ENCODE measurements at places on chromosomes 5 and 9.

- DNase-seq, result no peak
These were observed 22.3 kb upstream of the SNAPC3 start for GRCh38 chr9:15400281-15400941.

- no peak for DNase-seq
These were observed 403.1 kb upstream of the WWC1 start for GRCh38 chr5:167888393-167888792.

GRCh38 chr9:120909904-120910303 lies 16.7 kb downstream of the TRAF1 start:
- DNase-seq, result no peak

DNA sequence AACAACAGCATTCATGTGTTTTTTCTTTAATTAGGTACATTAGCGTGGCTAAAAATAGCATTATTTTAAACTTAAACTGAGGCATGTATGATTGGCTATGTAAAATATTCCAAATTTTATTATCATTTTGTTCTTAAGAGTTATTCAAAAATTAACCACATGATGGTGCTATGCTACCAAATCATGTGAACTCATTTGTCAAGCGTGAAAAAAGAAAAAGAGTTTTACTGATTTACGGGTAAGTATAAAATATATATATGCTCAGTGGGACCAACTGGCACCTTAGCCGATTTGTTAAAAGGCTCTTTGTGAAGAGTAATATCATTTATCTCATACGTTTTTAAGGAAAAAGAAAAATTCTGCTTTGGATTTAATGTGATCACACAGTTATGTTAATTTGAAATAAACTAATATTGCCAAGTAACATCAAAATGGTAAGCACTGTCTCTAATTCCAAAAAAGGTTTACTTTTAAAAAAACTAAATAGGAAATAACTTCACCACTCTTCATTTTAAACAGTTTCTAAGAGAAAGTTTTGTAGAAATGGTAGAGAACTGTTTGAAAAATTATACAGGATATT lies 1042.3 kb downstream of the CDH12 start:
- peak; percentile 62 for DNase-seq

DNA sequence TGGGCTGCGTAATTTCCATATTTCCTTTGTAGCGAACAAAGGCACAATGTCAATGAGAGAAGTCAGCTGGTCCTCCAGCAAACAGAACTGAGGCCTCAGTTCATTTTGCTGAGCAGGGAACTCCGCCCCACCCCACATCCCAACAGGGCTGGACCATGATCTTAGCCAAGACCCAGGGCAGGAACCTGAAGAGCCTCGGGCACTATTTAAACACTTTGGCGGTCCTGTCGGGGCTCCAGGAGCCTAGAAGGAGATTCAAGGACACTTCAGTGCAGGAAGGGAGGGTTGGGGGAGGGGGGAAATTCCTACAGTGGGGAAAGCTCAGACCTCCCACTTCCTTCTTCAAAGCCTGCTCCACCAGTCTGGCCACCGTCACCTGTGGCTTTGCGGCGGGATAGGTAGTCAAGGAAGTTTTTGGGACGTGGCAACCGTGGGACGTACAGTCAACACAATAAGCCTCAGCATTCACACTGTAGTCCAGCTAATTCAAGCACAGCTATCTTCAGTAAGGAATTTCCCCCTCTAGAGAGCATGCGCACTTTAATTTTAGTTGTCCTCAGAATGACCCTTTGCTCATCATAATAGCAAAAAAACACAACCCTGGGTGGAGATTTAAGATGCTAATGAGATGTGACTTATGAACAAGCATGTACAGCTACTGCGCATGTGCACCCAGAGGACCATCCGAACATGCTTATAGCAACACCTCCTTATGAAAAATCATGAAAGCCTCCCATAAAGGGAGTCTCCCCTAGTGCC lies 30.9 kb downstream of the S1PR3 start:
- no peak for DNase-seq

DNA sequence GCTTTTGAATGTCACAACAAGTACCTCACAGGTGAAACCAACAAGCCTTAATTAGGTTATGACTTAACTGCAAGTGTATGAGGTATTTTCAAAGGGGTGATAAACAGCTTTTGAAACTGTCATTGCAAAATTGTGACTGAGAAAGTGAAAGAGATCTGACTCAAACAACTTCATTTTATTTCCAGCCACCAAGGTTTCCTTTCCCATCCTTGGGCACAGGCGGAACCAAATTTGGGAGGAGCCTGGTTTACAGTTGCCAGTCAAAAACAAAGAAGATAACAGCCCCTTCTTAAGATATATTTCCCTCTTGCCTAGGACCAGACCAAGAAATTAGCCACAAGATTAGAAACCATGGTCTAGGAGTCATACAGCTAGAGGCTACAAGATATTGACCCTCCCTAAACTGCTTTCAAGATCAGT lies 417.1 kb downstream of the CSNK1G3 start:
- no peak for DNase-seq

- DNase-seq, result no peak
These were observed 340.6 kb upstream of the IRX4 start for GRCh38 chr5:2223303-2223702.

DNA sequence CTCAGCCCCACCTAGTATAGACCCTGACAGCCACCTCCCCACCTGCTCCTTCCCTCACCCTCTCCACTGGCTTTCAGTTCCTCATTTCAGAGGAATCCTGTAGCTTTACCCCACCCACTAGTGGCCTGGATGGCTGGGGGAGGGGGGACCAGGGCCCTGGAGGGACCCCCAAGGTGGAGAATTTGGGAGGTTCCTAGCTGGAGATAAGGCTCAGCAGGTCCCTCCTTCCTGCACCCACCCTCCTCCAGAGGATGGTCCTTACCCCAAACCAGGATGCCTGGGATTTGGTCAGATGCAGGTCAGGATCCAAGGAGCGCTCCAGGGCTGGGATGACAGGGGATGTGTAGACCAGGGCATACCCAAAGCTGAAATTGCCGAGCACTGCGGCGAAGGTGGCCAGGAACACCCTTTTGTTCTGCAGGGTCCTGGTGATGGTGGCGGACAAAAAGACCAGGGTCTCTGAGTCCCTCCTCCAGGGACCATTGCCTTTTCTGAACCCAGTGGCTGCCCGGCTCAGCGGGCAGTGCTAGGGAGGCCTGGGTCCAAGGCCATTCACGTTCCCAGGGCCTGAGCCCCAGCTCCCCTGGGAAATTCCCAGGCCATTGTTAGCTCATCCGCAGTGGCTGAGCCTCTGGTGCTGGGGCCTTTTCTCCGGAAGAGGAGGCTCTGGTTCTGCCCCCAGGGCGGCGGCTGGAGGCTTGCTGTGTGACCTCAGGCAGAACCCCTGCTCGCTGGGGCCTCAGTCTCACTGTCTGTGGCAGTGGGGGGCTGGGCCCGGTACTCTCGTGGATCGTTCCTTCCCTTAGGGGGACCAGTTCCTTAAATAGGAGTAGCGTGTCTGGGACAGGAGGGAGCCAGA lies 678 bp downstream of the SLC2A6 start:
- DNase-seq, result no peak

- no peak for DNase-seq
These were observed 62.2 kb downstream of the OSTF1 start for GRCh38 chr9:75150512-75150911.

DNA sequence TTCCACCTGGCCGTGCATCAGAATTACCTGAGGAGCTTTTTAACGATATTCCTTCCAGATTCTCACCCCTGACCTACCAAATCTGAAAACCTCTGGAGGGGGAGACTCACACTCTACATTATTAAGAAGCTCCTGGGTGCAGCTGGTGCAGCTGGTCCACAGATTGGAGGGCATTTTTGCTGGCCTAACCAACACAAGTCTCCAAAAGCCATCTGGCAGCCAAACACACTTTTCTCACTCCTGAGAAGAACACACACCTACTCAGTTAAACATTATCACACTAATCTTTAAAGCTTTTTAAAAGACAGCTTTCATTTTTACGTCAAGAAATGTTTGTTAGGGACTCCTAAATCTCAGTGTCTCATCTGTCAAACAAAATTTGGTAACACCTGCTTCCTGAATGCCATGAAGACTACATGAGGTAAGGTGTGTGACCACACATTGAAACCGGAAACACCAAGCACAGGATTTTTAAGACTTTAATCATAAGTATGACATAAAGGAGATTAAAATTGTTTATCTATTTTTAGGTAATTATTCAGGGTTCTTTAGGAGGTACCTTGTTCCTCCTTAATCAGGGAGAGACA lies 14.2 kb upstream of the PTPN3 start:
- DNase-seq, result no peak

GRCh38 chr5:176727983-176728675 lies 80.8 kb downstream of the TSPAN17 start:
- no peak for DNase-seq

GRCh38 chr9:40913096-40913719 lies 215.3 kb downstream of the FOXD4L6 start:
- DNase-seq, result no peak

GRCh38 chr9:27432308-27432707 lies 91.8 kb upstream of the IFNK start:
- DNase-seq, result no peak

DNA sequence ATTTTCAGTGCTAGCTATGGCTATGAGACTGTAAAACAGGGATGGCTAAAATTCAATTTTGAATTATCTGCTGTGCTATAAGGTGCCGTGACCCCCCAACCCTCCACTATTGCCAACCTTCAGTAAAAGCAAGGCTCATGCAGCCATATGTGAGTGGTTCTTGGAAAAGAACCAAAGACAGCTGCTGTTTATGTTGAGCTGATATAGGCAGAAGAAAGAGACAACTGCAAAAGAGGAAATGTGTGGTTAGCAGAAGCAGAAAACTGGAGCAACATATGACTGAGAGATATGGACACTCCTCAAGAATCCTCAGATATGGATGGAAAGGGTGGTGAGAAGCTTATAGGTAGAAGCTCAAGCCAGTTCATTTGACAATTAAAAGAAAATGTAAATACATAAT lies 200.3 kb downstream of the TLE1 start:
- DNase-seq, result no peak

GRCh38 chr5:122718611-122719010 lies 56.3 kb upstream of the SNX2 start:
- no peak for DNase-seq

DNA sequence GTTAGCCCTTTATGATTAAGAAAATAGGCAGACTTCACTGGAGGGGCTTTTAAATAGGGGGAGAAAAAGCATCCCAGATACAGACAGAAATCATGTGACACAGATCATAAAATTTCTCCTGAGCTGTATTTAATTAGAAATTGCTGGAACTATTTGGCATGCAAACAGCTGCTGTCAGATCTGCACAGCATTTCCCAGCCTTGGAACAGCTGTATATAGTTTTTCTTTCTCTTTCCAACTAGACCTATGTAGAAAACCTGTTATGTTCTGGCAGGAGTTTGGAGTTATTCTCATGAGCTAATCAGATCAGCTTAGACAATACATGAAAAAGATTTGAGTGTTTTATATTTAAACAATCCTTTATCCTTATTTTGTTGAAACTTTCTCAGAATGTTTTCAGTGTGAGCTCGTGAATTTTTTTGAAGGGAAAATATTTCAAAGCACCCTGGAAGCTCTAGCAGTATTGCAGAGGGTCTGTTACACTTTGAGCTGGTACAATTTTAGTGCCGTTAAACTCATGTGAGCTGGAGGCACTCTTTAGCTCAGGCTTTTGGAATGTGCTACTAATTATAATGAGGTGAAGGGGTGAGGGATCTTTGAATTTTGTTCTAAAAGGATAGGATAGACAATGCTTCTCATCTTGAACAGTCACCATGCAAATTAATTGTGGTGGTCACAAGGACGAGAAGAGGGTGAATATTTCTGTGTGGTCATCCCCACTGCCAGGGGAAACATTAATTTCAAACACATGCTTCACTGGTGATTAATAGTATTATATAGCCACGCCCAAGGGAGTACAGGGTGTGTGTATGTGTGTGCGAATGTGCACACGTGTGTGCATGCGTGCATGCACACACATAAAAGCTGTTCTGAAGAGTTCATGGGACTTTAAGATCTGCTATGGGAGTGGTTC lies 239.4 kb upstream of the FBXL7 start:
- DNase-seq, result no peak

- no peak for DNase-seq
These were observed 205.7 kb downstream of the GAS1 start for GRCh38 chr9:86741311-86742208.

DNA sequence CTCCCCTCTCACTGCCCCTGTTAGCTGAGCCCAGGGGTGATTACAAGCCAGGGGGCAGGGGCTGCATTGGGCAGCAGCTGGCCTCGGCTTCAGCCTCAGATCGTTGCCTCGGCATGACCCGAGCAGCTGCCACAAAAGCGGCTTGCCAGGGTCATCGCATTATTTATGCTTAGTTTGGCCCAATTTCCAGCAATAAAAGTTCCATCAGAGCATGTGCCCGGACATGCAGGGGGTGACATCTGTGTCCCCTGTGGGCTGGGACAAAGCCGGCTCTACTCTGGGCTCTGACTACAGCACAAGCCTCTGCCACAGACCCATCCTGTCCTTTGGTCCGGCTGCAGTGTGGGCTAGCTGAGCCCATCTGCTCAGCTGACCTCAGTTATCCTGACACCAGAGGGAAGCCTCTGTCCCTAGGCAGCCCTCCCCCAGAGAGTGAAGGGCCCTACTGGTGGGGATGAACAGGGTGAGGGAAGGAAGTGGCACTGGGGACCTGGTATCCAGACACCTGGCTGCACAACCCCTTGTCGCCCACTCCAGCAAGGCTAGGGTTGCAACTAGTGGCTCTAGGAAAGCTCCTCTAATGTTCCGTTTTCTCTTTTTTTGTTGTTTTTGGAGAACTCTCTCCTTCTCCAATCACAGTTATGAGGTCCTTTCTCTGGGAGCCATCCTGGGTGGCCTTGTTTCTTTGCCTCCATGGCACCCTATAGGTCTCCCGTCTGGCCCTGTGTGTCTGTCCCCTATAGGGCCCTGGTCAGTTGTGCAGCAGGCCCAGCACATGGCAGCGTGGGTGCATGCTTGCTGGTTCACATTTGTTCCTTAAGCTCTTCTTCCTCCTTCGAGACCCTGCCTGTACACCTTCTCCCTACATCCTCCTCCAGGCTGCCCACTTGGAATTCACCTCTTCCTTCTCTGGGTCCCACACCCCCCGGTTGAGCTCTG lies 13.3 kb upstream of the GADD45G start:
- DNase-seq, result no peak

- no peak for DNase-seq
These were observed 4.0 kb downstream of the IL13 start for GRCh38 chr5:132662004-132662401.

- DNase-seq, result no peak
These were observed 223 bp downstream of the NR3C1 start for GRCh38 chr5:143403334-143403592.

DNA sequence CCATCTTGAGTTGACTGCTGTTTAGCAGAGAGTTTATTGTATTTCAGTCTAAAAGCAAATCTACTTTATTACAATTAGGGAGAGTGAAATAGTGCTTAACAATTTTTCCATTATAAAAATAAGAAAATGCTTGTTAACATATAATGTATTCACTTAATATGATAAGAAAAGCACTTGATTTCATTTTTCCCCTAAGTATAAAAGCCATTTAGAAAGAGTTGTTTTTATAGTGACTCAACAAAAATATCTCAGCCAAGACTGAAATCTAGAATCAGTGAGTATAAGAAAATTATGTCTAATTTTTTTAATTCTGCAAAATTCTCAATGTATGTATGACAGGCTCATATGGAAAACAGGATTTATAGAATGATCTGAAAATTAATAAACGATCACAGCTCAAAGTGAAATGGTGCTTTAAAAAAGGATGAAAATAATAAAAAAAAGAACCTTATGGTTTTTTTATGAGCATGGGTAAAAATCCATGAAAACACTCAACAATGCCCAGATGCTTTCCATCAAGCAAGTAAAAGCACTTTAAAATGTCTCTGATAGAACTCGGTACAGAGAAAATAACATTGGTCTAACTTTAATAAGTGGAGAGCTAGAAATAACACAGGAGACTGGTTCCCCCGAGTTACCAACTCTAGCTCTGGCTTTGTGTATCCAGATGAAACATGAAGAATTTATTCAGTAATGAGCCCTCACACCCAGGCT lies 1057.8 kb upstream of the WWC1 start:
- DNase-seq, result no peak
